ENCODE measurements at places on chromosomes 16 and 17.

DNA sequence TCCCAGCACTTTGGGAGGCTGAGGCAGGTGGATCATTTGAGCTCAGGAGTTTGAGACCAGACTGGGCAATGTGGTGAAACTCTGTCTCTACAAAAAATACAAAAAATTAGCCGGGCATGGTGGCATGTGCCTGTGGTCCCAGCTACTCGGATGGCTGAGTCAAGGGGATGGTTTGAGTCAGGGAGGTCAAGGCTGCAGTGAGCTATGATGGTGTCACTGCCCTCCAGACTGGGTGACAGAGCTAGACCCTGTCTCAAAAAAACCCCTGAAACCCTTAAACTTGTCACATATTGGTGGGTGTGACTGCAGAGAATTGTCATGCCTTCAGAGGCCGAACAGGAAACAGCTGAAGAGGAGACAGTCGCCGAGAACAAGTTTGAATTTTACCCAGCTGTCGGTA, 13.4 kb downstream of the RPTOR start:
- no peaks in the 10 kb centered on the region for H3K27me3 ChIP-seq
- H3K27ac ChIP-seq, result no peak overlapping the region
- H3K4me3 ChIP-seq, result no peak overlapping the region
- no peaks in the 10 kb centered on the region for H3K4me1 ChIP-seq
- H3K36me3 ChIP-seq, result peaks cover 5% of the 10 kb centered on the region
- no peak for DNase-seq

GRCh38 chr16:85923153-85924021, 24.4 kb downstream of the IRF8 start:
- no peak for DNase-seq
- H3K4me1 ChIP-seq, result no peaks in the 10 kb centered on the region
- no peak overlapping the region for H3K27ac ChIP-seq
- no peaks in the 10 kb centered on the region for H3K36me3 ChIP-seq
- peaks cover 11% of the 10 kb centered on the region for H3K27me3 ChIP-seq

DNA sequence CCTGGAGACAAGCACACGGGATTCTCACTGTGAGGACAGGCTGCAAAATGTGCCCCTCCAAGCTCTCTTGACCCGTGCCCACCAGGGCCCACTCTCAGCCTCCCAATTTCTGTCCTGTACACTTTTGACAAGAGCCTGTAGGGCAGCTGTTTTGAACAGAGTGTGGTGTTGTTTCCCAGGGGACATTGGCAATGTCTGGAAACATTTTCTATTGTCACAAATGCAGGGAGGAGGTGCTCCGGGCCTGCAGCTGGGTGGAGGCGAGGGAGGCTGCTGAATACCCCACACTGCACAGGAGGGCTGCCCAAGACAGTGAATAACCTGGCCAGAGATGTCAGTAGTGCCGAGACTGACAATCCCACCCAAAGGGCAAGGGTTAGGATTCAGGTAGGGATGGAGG, 10.5 kb downstream of the CEP295NL start:
- no peaks in the 10 kb centered on the region for H3K27me3 ChIP-seq
- H3K36me3 ChIP-seq, result no peaks in the 10 kb centered on the region
- DNase-seq, result no peak
- H3K4me3 ChIP-seq, result no peak overlapping the region
- no peak overlapping the region for H3K27ac ChIP-seq

GRCh38 chr17:83061586-83061985, 17.8 kb upstream of the METRNL start:
- DNase-seq, result no peak
- H3K27me3 ChIP-seq, result no peaks in the 10 kb centered on the region
- H3K4me1 ChIP-seq, result no peaks in the 10 kb centered on the region
- no peaks in the 10 kb centered on the region for H3K36me3 ChIP-seq
- H3K4me3 ChIP-seq, result no peak overlapping the region

DNA sequence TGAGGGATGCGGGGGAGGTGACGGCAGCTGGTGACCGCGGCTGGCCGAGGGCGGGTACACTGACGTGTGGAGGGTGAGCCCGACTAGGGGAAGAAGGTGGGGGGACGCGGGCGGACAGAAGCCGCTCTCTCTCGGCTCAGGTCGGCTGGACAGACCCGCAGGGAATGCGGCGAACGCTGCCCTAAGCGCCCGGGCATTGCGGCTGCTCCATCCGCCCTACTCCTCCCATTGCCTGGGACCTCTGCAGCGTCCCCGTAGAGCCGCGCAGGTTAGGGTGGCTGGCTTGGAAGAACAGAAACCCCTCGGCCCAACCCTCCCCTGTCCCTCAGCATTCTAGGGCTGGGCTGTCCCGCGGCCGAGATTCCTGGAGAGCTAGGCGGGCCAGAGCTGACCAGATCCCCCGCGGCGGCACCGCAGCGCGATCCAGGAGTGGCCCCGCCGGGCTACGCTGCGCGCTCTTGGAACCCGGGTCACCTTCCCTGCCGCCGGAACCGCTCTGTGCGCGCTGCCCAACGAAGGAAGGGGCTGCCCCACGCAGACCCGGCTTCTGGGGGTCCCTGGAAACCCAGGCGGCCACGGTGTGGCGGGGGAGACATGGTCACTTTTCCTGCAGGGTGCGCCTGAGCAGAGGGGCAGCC, 3.0 kb downstream of the DLX4 start:
- no peak overlapping the region for H3K27ac ChIP-seq
- DNase-seq, result no peak
- H3K4me3 ChIP-seq, result no peak overlapping the region
- peaks cover 87% of the 10 kb centered on the region for H3K27me3 ChIP-seq

DNA sequence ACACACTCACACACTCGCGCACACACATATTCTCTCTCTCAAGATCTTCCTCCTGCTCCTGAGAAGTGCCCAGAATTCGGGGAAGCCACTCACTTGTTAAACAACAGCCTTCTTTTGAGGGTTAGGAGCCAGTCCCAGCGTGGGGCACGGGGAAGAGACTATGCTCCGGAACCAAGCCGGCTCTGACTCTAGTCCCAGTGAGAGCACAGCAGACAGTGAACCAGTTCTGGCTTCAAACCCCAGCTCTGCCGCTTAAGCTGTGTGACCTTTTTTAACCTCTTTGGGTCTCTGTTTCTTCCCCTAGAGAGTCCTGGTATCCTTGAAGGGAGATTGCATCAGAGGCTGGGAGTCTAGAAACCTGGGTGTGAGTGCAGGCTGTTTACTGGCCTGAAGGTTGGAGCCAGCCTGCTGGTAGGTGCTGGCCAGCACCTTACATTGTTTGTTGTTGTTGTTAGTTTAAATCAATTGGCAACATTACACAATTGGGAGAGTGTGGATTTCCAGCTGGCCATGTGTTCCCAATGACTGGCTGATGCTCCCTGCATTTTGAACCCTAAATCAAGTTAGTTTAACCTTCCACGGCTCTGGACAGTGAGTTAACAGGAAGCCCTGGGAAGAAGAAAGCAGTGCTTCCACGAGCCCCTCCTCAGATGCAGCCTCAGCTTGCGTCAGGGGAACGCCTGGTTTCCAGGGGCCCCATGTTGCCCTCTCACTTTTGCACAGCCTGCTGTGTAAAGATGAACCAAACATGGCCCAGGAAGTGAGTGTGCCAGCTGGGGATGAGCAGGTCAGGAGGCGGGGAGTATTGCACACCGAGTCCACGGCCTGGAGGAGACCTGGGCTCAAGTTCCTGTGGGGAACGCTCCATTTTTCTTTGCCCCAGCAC, 71.5 kb downstream of the GAS7 start:
- H3K27ac ChIP-seq, result no peak overlapping the region
- no peaks in the 10 kb centered on the region for H3K36me3 ChIP-seq
- no peaks in the 10 kb centered on the region for H3K27me3 ChIP-seq
- no peaks in the 10 kb centered on the region for H3K4me1 ChIP-seq
- no peak for DNase-seq
- no peak overlapping the region for H3K4me3 ChIP-seq

DNA sequence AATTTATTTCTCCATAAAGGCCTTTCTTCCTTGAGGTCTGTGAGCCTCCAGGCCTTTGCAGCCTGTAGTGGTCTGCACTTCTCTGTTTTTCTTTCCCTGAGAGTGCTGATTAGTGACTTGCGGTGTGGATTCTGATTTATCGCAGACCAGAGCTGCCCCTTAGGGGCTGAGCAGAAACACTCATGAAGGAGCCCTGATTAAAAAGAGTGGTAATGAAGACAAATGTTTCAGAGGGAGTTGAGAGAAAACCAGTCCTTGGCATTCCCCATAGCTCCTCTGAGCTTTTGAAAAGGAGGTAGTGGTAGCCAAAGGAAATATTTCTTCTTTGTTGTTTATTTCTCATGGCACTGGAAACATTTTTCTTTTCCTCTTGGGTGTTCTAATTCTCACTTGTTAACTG, 268.1 kb upstream of the TBX2 start:
- no peak overlapping the region for H3K4me3 ChIP-seq
- no peaks in the 10 kb centered on the region for H3K27me3 ChIP-seq
- no peaks in the 10 kb centered on the region for H3K4me1 ChIP-seq

DNA sequence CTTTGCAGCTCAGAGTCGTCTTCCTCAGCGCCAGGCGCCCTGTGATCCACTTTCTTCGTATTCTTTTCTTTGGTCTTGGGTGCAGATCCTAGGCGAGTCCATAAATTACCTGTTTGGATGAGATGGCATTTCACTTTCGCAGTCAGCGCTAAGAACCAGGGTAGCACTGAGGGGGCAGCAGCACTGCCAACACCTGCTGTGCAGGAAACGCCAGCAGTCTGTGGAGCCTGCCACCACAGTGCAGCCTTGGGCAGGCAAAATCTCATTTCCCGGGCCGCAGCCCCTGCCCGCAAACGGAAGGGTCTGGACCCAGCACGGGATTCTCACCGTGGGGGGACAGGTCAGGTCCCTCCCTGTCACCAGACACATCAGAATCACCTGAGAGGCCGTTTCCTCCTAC, 12.2 kb upstream of the ITGAE start:
- H3K4me1 ChIP-seq, result peaks cover under 1% of the 10 kb centered on the region
- H3K36me3 ChIP-seq, result peaks cover 23% of the 10 kb centered on the region
- no peak overlapping the region for H3K4me3 ChIP-seq
- H3K27ac ChIP-seq, result no peak overlapping the region
- no peaks in the 10 kb centered on the region for H3K27me3 ChIP-seq

- H3K27ac ChIP-seq, result no peak overlapping the region
- no peak for DNase-seq
- peaks cover 11% of the 10 kb centered on the region for H3K27me3 ChIP-seq
- H3K4me3 ChIP-seq, result no peak overlapping the region
- H3K4me1 ChIP-seq, result no peaks in the 10 kb centered on the region
- H3K36me3 ChIP-seq, result no peaks in the 10 kb centered on the region
Observed at GRCh38 chr16:19410435-19411171, 7.1 kb upstream of the TMC5 start.

GRCh38 chr17:50853781-50854180, 12.4 kb downstream of the TOB1 start:
- H3K4me3 ChIP-seq, result no peak overlapping the region
- H3K27me3 ChIP-seq, result peaks cover 7% of the 10 kb centered on the region
- H3K27ac ChIP-seq, result no peak overlapping the region

DNA sequence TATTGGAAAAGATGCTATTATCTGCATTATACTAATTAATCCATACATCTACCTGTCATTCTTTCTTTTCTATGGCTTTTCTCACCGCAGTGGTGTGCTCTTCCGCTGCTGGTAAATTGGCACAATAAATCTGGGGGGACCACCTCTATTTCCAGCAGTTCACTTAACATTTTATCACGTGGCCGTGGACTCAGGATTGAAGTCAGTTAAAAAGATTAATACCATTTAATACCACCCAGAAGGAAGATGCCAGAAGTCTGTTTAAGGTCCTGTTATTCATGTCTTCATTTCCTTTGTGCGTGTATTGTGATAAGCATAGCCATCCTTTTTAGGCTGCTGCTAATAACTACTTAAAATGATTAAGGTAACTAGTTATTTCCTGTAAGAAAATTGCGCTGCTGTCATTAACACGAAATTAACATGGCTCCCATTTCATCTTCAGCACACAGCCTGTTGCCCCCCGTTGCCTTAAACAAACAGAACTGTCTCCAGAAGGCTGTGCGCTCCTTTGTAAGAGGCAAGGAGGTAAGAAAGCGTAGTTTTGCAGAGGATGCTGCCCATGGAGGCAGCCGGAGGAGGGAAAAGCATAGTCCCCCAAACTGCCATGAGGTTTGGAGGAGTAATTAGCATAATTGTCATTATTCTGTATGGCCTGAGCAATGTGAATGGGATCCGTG, 414.4 kb downstream of the UTP18 start:
- H3K27ac ChIP-seq, result no peak overlapping the region
- no peak for DNase-seq
- no peak overlapping the region for H3K4me3 ChIP-seq
- no peaks in the 10 kb centered on the region for H3K4me1 ChIP-seq

DNA sequence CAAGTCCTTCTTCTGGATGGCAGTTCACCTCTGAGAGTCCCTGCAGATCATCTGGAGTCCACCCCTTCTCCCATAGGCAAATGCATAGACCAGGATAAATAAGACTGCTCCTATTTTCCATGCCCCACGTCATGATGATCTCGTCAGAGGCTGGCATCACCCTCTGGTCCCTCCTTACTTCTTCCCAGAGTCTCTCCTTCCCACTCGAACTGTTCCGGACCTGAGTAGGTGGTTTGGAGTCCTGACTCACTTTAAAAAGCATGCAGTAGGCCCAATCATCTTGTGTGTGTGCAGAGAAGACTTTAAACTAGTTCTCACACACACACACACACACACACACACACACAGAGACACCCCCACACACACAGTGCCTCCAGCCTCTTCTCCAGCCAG, 72.0 kb downstream of the SOX9 start:
- no peaks in the 10 kb centered on the region for H3K36me3 ChIP-seq
- no peaks in the 10 kb centered on the region for H3K27me3 ChIP-seq
- no peak for DNase-seq
- H3K27ac ChIP-seq, result no peak overlapping the region
- no peak overlapping the region for H3K4me3 ChIP-seq

- H3K27me3 ChIP-seq, result no peaks in the 10 kb centered on the region
- H3K4me3 ChIP-seq, result peak overlapping the region; percentile 90
- H3K27ac ChIP-seq, result peak overlapping the region; percentile 95
- peaks cover 48% of the 10 kb centered on the region for H3K4me1 ChIP-seq
Observed at GRCh38 chr17:28811651-28812090, 30.9 kb downstream of the FAM222B start.

DNA sequence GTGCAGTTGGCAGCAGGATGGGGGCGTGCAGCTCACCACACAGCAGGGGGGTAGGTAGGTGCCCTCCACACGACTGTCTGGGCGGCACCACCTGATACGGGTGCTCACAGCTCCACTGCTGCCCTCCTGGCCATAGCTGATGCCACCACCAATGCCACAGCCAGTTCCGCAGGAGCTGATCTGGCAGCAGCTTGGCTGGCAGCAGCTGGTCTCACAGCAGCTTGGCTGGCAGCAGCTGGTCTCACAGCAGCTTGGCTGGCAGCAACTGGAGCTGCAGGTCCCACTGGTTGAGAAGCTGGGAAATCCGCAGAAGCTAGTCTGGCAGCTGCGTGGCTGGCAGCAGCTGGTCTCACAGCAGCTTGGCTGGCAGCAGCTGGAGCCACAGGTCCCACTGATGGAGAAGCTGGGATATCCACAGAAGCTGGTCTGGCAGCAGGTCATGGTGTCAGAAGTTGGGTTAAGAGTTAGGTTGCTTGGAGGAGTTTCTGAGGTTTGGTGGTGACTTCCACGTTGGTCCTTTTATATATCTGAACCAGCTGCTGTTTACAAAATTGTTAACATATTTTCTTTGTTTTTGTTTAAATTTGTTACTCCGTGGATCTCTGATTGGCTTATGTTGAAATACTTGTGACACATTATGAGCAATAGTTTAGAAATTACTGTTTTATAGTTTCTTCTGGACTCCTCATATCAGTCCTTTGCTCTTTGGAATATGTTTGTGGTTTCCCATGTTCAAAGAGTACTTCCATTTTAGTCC, at the start of gene KRTAP1-5:
Gene KRTAP1-5 (minus strand): TSS at position 494 of the 757 bp plus-strand sequence. CDS start 53 bp downstream, at position 441.
- no peaks in the 10 kb centered on the region for H3K4me1 ChIP-seq
- no peak within 1 kb of the TSS for H3K27ac ChIP-seq
- no peaks in the 10 kb centered on the region for H3K36me3 ChIP-seq
- H3K27me3 ChIP-seq, result peaks cover 4% of the 10 kb centered on the region

All from endothelial cell of umbilical vein (primary cell).